NCI-H1417 (cell line): ENCODE measurements at places on chromosomes 5 and 9.

DNA sequence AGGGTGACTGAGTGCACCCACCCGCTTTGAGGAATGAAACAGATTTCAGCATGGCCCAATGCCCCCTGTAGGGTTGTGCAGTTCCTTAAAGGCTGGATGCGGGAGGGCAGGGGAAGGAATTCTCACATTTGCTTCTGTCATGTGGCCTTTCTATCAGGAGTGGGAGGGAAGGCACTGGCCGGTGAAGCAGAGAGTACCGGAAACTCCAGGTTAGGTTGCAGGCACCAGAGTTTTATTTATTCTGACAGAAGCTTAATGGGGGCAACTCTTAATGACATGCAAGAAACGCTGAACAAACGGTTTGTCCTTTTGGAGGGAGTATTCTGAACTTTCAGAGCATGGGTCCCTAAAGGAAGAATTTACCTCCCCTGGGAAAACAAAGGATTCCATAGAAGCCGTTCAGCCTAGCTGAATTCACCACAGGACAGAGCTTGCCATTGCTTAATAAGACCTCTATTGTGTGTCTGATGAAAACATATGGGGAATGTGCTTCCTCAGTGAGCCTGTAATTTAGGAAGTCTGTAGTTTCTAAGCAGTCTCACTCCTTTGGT lies 44.1 kb upstream of the EQTN start:
- DNase-seq: no peak

DNA sequence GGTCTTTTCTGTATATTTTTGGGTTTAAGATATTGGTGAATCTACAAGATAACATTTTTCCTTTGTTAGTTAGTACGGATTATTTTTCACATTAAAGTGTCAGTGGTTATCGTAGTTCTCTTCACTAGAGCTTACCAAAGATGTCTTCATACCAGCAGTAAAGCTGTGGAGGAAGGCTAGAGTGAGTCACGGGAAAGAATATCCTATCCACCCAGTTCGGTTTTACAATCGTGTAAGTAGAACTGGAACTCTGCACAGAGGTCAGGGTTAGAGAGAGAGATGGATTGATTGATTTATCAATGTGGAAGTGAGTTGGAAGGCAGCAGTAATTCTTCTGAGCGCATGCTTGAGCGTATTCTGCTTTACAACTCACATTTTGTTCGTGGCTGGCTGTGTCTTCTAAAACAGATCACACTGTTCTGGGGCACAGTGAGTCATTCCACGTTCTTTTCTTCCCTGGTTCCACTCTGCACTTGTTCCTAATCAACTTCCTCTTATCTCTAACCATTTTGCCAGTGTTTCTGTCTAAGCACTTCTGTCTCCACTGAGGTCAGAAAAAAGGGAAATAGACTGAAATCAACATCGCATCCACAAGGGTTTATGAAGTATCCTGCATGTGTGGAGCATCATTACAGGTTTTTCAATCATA lies 86.5 kb upstream of the ARRDC3 start:
- DNase-seq: no peak

DNA sequence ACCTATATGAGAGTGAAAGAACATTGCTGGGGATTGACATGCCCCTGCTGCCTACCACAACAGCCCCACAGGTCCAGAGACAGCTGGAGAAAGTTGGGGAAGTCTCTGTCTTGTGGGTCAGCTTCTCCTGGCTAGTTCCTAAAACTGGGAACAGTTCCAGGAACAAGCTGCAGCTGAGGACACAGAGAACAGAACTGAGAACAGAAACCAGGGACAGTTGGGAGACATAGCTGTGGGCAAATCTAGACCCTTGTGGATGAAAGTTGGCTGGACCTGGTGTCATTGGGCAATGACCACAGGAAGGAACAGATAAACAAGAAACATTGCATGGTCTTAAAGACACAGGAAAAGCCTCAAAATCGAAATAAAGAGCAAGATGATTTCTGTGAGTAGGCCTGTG lies 58.3 kb upstream of the MOCS2 start:
- DNase-seq: no peak

GRCh38 chr5:10556893-10557746 lies 6.8 kb upstream of the ANKRD33B start:
- DNase-seq: no peak

DNA sequence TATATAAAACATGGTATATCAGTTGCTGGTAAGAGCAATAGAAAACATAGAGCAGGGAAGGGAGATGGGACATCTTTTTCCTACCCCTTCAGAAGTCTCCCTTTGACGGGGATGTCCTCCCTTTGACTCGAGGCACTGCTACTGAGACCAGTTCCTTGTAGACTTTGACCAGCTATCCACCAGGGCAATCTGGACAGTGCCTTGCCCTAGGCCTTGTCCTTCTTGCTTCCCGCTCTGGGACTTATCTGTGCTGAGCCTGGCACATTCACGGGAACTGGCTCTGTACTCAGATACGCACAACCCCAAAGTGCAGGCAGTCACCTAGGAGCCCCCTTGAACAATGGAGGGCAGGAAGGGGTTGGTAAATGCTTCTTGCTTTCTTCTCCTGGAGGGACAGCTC lies 116.6 kb upstream of the ANKH start:
- no peak for DNase-seq

- no peak for DNase-seq
These were observed 431.4 kb upstream of the CCNG1 start for GRCh38 chr5:163005949-163006348.

GRCh38 chr5:106940301-106940846 lies 730.4 kb downstream of the EFNA5 start:
- DNase-seq: no peak

DNA sequence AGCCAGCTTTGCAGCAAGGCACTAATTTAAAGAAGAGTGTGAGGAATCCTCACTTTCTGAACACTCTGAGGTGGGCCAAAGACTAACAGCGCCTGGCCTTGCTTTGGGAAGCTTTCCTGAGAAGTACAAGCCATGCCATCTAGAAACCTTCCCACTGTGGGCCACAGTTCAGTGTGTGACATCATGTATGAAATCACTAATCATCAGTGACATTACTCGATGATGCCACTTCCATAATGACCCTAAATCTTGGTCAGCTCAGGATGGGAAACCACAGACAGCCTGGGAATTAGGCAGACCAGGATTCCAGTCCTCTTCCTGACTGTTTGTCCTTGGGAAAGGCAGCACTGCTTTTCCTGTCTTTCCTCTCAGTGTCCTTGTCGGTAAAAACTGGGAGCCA lies 54.2 kb upstream of the HSPA9 start:
- DNase-seq: no peak

- DNase-seq: no peak
These were observed 50.4 kb downstream of the POC5 start for GRCh38 chr5:75666801-75667200.

- no peak for DNase-seq
These were observed 55.3 kb downstream of the LIX1 start for GRCh38 chr5:97087138-97087537.

DNA sequence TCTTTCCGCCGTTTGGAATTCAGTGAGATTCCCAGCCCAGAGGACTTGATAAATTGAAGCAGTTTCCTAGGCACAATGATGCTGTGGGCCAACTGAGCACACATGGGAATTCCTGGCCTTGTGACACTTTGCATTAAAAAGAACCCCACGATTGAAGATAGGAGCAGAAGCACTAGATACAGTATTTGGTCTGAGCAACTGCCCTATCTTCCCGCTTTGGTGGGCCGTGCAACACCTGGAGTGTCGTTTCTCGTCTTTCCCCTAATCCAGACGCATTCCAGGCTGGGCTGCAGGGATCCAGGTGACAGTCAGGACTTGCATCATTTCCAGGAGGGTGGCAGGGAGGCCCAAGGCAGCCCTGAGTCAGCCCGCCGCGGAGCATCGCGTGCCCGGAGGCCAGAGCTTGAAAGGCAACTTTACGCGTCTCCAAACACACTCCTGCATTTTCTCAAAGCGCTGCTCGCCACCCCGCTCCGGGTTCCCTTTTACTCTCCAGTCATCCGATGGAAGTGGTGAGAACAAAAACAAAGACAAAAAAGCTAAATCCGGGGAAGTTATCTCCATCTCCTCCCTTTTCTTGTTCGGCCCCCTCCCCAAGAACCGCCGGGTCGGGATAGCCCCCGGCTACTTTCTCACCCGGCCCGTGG lies 753 bp upstream of the STC2 start:
- peak; percentile 63 for DNase-seq

- DNase-seq: no peak
These were observed 664.0 kb downstream of the NR2F1-AS1 start for GRCh38 chr5:92917044-92917443.

DNA sequence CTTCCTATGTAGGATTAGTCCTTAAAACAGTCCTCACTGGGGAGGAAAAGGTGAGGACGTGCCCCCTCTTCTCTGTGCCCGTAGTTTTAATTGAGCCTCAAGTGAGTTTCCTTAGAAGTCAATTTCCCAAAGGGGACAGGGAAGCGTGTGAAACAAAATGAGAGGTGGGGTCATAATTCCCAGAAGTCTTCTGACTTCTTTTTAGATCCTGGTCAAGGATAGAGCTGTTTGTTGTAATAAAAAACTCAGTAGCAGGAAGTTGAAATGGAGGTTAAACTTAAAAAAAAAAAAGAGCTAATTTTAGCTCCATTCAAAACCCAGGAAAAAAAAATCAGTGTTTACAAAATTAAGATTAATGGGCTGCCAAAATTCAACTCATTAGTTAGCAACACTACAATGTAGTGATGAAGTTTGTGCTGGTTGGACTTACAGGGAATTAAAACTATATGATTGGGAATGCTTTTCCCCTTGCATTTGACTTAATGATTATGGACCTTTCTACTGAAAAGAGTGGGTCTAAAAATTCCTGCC lies 158.3 kb upstream of the MEF2C start:
- DNase-seq: no peak

DNA sequence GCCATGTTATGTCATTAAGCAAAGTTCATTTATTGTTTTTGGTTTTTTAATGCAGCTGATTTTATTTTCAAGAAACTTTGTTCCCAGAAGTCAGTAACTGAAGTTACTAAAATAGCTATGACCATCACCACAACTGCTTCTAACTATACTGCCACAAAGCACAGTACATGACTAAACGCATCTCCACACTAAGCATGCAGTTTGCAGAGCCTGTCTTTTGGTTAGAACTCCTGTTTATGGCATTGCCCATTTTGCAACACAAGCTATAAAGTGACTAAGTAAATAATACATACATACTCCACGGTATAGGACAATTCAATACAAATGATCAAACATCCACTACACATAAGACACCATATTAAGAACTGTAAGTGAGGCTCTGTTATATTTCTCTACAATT lies 109.7 kb downstream of the MLLT3 start:
- DNase-seq: no peak

DNA sequence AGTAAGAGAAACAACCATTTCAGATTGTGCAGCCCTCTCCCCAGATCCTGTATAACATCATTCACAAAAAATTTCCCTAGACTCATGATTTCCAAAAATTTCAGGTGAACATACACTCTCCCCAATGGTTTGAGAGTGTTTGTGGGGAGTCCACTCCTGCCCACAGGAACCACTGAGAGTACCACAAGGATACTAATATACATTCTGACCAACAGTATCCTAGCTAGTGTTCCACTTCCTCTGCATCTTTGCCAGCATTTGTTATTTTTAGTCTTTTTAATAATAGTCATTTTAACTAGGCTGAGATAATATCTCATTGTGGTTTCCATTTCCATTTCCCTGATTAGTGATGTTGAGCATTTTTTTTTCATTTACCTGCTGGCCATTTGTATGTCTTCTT lies 155.4 kb downstream of the DTWD2 start:
- no peak for DNase-seq

GRCh38 chr9:34589636-34590380 lies at the start of gene CNTFR:
Gene CNTFR, minus strand, starts transcription at chr9:34589724. Its CDS starts 20,743 bp downstream, at chr9:34568981.
- no peak for DNase-seq

DNA sequence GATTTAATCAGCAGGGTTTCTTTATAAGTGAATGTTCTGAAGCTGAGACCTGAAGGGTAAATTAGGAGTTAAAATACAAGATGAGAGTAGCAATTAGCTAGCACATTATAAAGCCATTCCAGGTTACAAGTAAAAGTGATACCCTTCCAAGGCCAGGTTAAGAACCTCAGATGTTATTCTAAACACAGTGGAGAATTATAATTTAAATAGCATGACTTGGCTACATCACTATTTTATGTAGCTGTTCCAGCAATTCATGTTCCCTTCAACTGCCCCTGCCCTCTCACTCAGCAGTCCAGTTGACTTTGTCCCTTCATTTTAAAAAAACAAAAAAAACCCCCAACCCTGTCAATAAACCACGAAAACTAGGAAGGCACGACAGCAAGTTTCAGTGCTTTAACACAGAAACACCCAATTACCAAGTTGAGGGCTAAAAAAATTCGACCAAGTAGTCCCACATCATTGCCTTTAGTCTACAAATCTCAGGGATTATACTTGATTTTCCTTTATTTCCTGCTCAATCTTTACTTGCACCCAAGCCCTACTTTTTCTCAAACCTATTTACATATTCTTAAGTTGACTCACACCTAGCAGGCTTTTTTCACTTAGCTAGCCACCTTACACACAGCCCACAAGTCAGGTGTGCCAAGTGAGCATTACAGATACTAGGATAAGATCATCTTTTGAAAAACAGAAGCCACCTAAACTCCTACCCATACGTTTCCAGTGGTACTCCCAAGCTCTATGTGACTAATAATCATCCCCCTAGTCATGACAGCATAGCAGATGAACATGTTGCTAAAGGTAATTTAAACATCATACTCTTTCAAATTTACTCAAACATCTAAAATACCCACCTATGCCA lies 3.4 kb downstream of the RPL37 start:
- DNase-seq: no peak

DNA sequence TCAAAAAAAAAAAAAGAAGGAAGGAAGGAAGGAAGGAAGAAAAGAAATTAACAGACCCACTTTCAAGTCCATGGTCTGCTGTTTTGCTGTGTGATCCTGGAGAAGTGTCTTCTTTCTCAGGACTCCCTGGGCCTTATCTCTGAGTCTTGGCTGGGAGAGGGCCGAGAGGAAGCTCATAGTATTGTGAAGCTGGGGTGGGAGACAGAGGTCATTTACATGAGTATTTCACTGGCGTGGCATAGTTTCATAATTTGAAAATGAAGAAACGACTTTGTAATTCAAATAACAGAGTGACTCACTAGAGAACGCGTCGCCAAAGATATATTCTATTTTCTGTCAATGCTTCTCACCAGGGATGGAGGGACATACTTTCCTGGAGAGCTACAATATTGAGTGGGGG lies 2.4 kb upstream of the C9orf50 start:
- DNase-seq: no peak
